ENCODE measurements at places on chromosomes 6 and 20. TPM values are rescaled to one million over a fixed set of nuclear protein-coding genes. Genes with fewer than 3 reads are reported as not detected.

PAX1 gene
- not detected for total RNA-seq

CDH26 gene
- 0.86 TPM for total RNA-seq

CLIC5 gene
- total RNA-seq = 7.4 TPM

NOX3 gene
- total RNA-seq = not detected

ADGRB3 gene
- total RNA-seq = not detected

HEY2 gene
- total RNA-seq = not detected

C6orf15 gene
- not detected for total RNA-seq

HLA-E gene
- total RNA-seq = 767 TPM

C20orf202 gene
- not detected for total RNA-seq

TMC2 gene
- total RNA-seq = not detected

LY86 gene
- 2.2 TPM for total RNA-seq

GSTA2 gene
- not detected for total RNA-seq

SUMO4 gene
- total RNA-seq = 8.5 TPM

STMND1 gene
- not detected for total RNA-seq

TGM3 gene
- not detected for total RNA-seq

TRIM31 gene
- total RNA-seq = not detected

MROH8 gene
- total RNA-seq = 2.2 TPM

ARHGAP40 gene
- total RNA-seq = not detected

BPIFA3 gene
- total RNA-seq = not detected

RSPH9 gene
- total RNA-seq = not detected

CDYL gene
- total RNA-seq = 27.5 TPM

AK9 gene
- total RNA-seq = 5.5 TPM

HTR1E gene
- not detected for total RNA-seq
